ENCODE measurements at places on chromosomes 5 and 9.

DNA sequence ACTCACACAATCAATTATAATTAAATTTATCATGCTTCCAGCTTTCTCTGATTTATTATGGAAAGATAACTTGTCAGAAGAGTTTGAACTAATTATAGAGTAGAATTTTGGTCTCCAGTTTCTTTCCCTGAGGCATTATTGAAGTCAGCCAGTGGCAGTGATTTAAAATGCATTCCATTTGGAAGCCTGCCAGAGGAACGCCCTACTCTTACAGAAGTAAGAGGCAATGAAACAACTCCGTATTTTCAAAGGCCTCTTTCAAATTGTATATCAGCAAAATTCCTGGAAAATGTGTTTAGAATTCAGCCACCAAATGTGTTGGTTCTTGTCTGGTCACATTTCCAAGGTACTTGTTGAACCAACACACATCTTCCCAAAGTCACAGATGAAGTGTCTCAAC lies 640.9 kb downstream of the SEMA5A start:
- no peak for DNase-seq

- no peak for DNase-seq
Observed at GRCh38 chr5:21419383-21419782, 1431.4 kb upstream of the CDH18 start.

GRCh38 chr9:89940625-89941024 lies 335.8 kb downstream of the GADD45G start:
- no peak for DNase-seq

- DNase-seq = no peak
Observed at GRCh38 chr5:61362796-61363368, 30.8 kb downstream of the ZSWIM6 start.

DNA sequence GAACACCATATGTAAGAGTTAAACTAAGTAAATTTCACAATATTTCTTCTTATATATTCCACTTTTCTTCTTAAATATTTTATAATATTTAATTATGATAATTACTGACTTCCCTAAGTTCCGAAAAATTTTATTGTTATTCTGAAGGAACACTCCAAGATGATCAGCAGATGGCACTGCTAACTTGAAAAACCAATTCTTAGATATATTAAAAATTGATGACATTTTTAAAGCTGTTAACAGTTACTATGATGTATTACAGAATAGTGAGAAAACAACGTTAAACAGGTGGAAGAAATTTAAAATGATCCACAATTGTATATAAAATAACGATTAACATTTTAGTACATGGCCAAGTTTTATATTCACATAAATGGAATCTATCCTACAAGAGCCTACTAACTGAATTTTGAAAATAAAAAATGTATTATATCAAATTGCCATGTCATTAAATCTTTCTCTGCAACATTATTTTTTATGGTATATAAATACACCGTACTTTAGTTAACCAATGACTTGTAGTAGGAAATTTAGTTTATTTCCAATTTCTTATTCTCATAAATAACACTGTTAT lies 30.1 kb upstream of the MUSK start:
- no peak for DNase-seq

- no peak for DNase-seq
Observed at GRCh38 chr9:106936680-106937079, 73.7 kb downstream of the ZNF462 start.

DNA sequence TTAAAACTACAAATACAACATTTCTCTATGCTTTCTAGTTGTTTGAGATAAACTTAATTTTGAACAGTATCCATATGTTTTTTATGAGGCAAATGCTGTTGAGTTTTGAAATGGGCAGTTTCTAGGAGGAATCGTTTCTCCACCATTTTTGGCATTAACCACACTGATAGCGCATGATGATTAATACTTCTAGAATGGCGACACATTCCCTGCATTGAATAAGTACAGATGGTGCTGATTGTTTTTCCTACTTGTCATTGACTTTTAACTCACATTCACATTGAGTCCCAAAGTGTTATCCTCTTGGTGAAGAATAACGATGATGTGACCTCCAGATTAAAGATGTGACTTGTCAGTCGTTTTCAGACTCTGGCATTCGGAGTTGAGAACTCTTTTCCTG lies 6.5 kb upstream of the CCDC192 start:
- DNase-seq = no peak

DNA sequence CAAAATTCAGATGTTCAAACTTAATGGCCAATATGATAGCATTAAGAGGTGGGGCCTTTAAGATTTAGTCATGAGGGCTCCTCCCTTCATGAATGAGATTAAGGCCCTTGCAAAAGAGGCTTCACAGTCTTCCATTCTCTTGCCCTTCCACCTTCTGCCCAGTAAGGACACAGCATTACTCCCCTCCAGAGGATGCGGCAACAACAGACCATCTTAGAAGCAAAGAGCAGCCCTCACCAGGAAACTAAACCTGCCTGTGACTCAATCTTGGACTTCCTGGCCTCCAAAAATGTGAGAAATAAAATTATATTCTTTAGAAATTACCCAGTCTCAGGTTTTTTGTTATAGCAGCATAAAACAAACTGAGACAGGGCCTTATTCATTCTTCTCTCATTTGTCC lies 8.2 kb downstream of the AP3B1 start:
- DNase-seq = no peak

DNA sequence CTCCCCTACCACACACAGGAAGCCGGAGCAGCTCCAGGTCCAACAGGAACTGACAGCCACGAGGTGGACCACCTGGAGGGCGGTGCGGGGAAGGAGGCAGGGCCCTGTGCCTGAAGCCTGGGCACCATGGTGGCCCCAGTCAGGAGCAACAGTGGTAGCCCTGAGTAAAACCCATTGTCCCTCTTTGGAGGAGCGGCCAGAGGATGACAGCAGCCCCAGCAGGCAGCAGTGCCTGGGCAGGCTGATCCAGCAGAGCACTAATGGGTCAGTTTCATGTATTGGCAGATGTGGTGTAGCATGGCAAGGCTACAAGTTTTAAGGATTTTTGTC lies 47.7 kb upstream of the GARNL3 start:
- no peak for DNase-seq

GRCh38 chr9:126663661-126664072 lies 49.9 kb downstream of the LMX1B start:
- no peak for DNase-seq

DNA sequence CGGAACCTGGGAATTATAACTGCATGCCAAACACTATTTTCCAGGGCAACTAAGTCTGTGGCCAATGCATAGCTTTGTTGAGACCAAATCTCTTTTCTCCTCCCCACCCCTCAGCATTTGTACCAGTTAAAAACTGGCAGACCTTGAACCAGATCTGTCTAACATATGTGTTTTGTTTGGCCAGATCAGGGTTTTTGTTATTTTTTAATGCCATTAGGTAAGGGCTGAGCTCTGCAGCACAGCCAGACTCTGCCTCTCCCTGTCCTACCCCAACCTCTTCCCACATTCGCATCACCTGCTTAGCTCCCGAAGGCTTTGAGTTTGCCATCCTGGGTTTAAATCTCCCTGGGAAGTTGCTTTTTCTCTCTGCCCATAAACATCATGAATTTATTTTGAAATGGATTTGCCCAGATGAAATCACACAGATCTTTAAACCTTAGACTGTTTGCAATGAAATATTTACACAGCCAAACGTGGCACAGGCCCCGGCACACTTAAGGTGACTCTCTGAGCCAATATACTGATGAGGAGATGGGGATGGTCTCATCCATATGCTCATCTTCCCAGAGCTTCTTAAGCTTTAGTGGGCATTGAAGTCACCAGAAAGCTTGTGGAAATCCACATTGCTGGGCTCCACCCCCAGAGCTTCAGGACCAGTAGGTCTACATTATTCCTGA lies 54.0 kb upstream of the ALDH1B1 start:
- DNase-seq = no peak

DNA sequence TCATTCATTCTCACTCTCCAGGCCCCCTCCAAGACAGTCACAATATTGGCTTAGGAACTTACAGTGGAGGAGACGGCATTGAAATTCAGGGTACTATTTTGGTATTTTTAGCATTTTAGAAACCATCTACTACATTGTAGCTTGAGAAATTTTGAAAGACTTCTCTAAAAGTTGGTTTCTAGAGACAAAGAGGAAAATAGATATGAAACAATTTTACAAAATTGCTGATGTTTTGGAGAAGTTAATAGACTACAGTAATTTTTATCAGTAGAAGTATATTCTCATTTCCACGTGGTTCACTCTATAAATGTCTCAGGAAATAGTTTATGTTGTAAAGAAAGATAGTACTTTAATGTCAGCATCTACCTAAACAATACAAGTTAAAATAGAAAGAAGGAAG lies 63.2 kb upstream of the ZSWIM6 start:
- DNase-seq = no peak

DNA sequence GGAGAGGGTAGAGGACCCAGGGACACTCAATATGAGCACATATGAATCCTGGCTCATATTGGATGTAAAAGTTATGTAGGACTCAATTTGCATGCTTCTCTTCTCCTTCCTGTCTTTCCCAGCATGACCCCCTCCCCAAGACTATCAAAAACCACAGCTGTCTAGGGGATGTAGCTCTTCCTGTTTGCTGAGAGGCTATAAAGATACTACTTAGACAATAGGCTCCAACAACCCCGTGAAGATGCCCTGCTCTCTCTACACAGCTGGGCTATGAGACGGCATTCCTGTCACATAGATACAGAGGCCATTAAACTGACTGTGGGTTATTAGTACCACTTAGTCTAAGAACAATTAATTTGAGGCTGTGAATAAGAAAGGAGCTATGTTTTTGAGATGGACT lies 56.5 kb upstream of the PCSK1 start:
- no peak for DNase-seq

DNA sequence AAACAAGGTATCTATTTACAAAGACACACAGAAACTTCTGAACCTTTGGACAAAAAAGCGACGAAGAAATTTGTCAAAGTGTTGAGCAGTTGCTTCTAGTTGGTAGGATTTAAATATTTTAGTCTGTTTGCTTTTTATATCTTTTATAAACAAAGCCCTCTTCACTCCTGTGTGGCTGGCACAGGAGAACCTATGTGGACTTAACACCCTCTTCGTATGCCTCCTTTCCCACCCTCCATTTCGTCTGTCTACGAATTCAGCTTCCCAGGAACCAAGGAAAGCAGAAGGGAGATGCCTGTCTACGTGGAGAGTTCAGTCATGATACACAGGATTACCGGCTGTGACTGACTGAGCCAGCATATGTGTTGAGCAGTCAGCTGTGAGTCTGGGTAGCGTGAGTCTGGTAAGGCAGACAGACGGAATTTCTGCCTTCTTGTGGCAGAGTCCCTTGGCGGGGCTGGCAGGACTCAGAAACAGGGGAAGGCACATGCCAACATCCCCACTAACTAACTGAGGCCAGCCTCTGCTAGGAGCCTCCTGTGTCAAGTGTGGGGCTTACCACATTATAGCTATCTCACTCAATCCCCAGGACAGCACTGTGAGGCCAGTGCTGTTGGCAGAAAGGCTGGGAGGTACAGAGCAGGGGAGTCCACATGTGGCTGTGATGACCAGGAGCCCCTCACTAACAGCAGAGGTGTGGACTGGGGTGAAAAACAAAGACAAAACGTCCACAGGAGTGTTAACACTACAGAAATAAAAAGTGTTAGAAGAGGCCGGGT lies 13.9 kb upstream of the ZFP62 start:
- DNase-seq = no peak

DNA sequence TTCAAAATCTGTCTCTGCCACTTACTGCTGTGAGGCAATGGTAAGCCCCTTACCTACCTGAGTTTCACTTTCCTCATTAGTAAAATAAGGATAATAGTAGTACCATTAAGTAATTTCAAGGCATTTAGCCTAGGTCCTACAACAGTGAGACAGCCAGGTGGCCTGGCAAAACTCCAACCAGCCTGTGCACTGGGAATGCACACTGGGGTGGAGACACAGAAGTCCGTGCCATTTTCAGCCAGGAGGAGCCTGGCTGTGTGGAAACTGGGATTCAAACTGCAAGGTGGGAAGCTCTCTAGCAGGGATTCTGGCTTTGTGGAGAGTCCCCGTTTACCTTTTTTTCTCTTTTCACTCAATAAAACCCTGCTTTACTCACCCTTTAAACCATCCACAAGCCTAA lies 630.4 kb downstream of the PRELID2 start:
- DNase-seq = no peak

GRCh38 chr9:132750668-132751067 lies 80.4 kb downstream of the GTF3C4 start:
- no peak for DNase-seq

DNA sequence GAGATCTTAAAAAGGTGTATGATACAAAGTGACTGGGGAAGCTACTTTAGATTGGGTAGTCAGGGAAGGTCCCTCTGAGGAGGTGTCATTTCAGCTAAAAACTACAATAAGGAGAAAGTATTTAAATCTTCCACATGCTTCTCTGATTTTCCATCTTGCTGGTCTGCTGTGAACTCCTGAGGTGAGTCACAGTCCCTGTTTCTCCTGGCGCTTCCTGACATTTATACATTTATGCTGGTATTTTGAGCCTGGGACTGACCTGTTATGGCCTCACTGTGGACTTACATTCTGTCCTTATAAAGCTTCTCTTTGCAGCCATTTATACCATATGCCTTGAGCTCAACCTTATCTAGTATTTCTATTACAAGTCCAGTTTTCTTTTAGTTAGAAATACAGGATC lies 95.1 kb downstream of the MED27 start:
- no peak for DNase-seq

DNA sequence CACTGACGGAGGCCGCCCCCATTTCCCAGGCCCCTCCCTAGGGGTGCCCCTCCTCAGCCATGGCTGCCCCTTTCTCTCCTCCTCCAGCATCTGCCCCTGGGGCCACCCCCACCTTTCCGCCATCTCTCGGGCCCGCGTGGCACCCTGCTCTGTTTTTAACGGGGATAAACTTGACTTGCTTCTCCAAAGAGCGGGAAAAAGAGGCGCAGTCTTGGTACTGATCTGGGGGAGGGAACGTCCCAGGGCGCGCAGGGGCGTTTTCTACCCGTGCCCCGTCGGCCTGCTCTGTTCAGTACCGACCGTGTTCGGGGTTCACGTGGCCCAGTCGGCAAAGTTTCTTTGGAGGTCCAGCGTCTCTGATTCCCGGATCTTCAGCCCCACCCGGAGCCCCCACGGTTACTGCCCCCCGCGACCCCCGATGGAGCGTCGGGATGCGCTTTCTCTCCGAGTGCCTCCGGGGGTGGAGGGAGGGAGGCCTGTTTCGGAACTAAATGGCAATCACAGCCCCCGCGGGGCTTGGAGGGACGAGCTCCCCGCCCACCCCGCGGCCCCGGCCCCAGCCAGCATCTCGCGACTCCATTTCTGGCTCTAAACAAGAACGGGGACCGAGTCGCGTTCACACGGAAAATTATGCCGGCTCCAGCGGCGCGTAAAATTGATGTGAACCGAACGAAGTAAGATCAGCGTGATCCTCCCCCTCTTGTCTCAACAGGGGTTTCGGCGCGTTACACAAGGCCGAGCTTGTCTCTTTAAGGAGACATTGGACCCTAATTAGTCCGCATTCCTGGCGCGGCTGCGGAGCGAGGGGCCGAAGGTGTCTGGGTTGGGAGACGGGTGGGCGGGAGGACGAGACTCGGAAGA lies 1.1 kb upstream of the TLE4 start:
- no peak for DNase-seq

DNA sequence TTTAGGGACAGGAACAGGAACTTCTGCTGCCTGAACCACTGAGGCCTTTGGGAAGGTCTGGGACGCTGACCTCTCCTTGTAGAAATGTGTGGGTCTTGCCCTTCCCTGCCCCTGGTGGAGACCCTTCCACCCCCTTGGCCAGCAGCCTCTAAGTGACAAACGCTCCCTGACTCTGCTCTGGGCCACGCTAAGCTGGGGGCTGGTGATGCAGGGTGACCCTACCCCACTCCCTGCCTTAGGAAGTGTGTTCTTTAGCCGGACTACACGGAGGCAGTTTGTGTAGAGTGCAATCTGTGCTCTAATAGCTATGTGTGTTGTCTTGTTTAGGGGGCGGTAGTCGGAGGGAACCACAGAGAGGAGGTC lies 123.0 kb downstream of the COL23A1 start:
- no peak for DNase-seq

- no peak for DNase-seq
Observed at GRCh38 chr9:8365029-8365428, 565.5 kb upstream of the DMAC1 start.

Measured in activated CD4-positive, alpha-beta T cell treated with anti-CD3 and anti-CD28 coated beads for 24 hours (primary cell).